Kidney (tissue), 22 donors: ENCODE measurements at places on chromosomes 2 and 18. TPM values are rescaled to one million over a fixed set of nuclear protein-coding genes. Genes with fewer than 3 reads are reported as not detected.

GRCh38 chr18:12492907-12493306 lies 85.2 kb downstream of the PRELID3A start:
- no peak for DNase-seq

DNA sequence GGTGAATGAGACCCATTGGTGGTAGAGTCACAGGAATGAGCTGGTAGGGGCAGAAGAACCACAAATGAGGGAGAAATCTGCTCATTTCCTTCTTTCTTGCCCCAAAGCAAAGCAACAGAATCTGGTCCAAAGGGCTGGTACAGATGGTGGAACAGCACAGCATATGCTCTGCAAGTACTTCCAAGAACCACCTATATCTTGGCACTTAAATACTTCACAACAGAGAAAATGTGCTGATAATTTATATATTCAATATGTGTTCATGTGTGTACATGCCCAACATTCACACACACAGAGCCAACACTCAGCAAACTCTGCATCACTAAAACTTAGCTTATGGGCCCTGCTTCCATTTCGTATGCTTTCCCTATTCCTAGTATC lies 884.4 kb upstream of the KLHL29 start:
- no peak for DNase-seq

GRCh38 chr2:128537646-128538045 lies 219.0 kb upstream of the HS6ST1 start:
- DNase-seq: no peak

MPPE1 gene
- 48.1 TPM for polyA plus RNA-seq

COMMD1 gene
- polyA plus RNA-seq: 99.4 TPM
